ENCODE measurements at places on chromosomes 6 and 20. TPM values are rescaled to one million over a fixed set of nuclear protein-coding genes. Genes with fewer than 3 reads are reported as not detected.
A peak's percentile ranks its signal among the peaks of the same experiment; 100 is the strongest.

The HLA-DOB gene
- total RNA-seq, result 0.33 TPM

The SLC32A1 gene
- not detected for total RNA-seq

GRCh38 chr6:5994234-5994998 lies 12.3 kb downstream of the NRN1 start:
- H3K27ac ChIP-seq, result no peak overlapping the region
- H3K27me3 ChIP-seq, result peaks cover 67% of the 10 kb centered on the region
- H3K4me3 ChIP-seq, result no peak overlapping the region
- H3K4me1 ChIP-seq, result peaks cover 69% of the 10 kb centered on the region

- no peak for DNase-seq
- peaks cover 7% of the 10 kb centered on the region for H3K4me1 ChIP-seq
- H3K4me3 ChIP-seq, result peak overlapping the region; percentile 46
- H3K27me3 ChIP-seq, result peaks cover 67% of the 10 kb centered on the region
These were observed 5.0 kb downstream of the VSX1 start for GRCh38 chr20:25076731-25077609.

DNA sequence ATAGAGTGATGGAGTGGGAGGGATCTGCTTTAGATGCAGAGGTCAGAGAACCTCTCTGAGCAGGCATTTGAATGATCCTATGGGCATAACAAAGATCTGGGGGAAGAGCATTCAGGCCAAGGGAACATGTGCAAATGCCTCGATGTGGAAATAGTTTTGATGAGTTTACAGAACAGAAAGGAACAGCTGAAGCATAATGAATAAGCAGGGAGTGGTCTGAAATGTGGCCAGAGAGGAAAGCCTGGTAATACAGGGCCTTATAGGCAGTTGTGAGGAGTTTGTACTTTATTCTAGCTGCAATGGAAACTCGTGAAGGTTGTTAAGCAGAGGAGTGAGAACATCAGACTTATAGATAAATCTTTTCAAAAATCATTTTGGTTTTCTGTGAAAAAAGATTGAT lies 33.0 kb upstream of the ME1 start:
- no peak for DNase-seq
- no peak overlapping the region for H3K4me3 ChIP-seq
- H3K27me3 ChIP-seq, result no peaks in the 10 kb centered on the region
- no peak overlapping the region for H3K27ac ChIP-seq
- no peaks in the 10 kb centered on the region for H3K36me3 ChIP-seq

GRCh38 chr6:137673603-137674002 lies 179.4 kb upstream of the OLIG3 start:
- H3K4me3 ChIP-seq, result no peak overlapping the region
- DNase-seq, result no peak
- no peaks in the 10 kb centered on the region for H3K4me1 ChIP-seq
- H3K27me3 ChIP-seq, result no peaks in the 10 kb centered on the region
- no peaks in the 10 kb centered on the region for H3K36me3 ChIP-seq

The PNPLA1 gene
- total RNA-seq, result not detected

DNA sequence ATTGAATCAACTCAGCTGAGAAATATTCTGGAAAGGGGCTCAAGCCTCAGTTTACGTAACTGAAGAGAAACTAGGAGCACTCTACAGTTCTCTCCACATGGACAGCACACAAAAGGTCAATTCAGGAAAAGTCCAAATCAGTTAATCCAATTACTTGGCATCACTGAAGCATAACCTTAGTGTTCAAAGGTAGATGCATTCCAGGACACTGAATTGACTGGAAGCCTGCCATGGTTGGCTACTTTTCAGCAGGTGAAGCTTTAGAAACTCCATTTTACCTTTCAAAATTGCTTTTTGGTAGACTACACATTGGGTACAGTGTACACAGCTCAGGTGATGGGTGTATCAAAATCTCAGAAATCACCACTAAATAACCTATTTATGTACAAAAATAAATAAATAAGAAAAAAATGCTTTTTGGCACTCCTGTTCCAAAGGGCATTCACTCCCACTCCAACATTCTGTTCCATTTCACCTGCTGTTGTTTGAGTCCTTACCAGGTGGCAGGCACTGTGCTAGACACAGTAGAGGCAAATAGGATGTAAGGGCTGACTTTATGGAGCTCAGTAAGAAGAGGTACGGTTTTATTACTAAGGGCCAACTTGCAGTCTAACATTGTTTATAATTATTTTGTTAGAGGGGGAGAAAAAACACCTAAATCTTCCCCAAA lies 153.4 kb downstream of the FAXC start:
- no peaks in the 10 kb centered on the region for H3K4me1 ChIP-seq
- H3K27me3 ChIP-seq, result no peaks in the 10 kb centered on the region
- H3K4me3 ChIP-seq, result no peak overlapping the region
- H3K27ac ChIP-seq, result no peak overlapping the region

The HM13 gene
- total RNA-seq, result 51.4 TPM

DNA sequence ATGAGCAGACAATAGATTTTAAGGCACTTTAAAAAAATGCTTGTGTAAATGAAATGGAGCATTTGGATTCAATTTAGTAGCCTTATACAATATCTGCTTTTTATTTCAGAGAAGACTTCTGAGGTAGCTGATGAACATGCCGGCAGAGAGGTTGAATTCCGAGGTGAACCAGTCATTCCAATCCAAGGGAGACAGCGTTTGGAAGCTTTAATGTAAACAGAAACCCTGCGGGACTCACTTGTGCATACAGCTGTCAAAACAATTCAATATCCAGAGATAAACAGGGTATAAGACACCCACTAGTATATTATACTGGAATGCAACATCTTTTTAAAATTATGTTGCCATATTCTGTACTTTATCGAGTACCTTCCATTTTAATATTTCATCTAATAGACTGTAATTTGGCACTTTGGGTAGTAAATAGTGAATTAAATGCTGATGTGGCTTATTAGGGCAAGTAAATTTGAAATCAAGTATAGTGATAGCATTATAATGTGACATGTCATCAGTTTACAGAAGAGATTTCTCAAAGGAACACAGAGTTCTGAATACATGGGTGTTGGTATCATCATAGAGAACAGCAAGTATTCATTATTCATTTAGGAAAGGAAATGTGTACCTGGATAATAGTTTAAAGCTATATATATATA lies 347.7 kb downstream of the PRKN start:
- no peaks in the 10 kb centered on the region for H3K27me3 ChIP-seq
- H3K4me1 ChIP-seq, result no peaks in the 10 kb centered on the region
- no peaks in the 10 kb centered on the region for H3K36me3 ChIP-seq
- H3K27ac ChIP-seq, result no peak overlapping the region
- DNase-seq, result no peak

GRCh38 chr6:167739721-167740475 lies 86.8 kb upstream of the AFDN start:
- H3K36me3 ChIP-seq, result no peaks in the 10 kb centered on the region
- H3K4me3 ChIP-seq, result no peak overlapping the region
- no peaks in the 10 kb centered on the region for H3K4me1 ChIP-seq
- no peak overlapping the region for H3K27ac ChIP-seq
- no peak for DNase-seq

- H3K27ac ChIP-seq, result no peak overlapping the region
- H3K27me3 ChIP-seq, result no peaks in the 10 kb centered on the region
- DNase-seq, result no peak
- H3K4me3 ChIP-seq, result no peak overlapping the region
- H3K4me1 ChIP-seq, result no peaks in the 10 kb centered on the region
These were observed 17.5 kb upstream of the SYNCRIP start for GRCh38 chr6:85660181-85660611.

- no peaks in the 10 kb centered on the region for H3K27me3 ChIP-seq
- H3K4me3 ChIP-seq, result no peak overlapping the region
- H3K36me3 ChIP-seq, result peaks cover 46% of the 10 kb centered on the region
- H3K4me1 ChIP-seq, result peaks cover 69% of the 10 kb centered on the region
These were observed 2.9 kb downstream of the RXRB start for GRCh38 chr6:33197431-33198048.

- H3K27ac ChIP-seq, result no peak overlapping the region
- no peak for DNase-seq
- H3K27me3 ChIP-seq, result no peaks in the 10 kb centered on the region
These were observed 157.9 kb downstream of the FOXC1 start for GRCh38 chr6:1767481-1768246.

GRCh38 chr6:114157848-114158247 lies 185.0 kb downstream of the HS3ST5 start:
- H3K27me3 ChIP-seq, result no peaks in the 10 kb centered on the region
- no peak overlapping the region for H3K4me3 ChIP-seq
- H3K4me1 ChIP-seq, result no peaks in the 10 kb centered on the region
- H3K36me3 ChIP-seq, result no peaks in the 10 kb centered on the region

DNA sequence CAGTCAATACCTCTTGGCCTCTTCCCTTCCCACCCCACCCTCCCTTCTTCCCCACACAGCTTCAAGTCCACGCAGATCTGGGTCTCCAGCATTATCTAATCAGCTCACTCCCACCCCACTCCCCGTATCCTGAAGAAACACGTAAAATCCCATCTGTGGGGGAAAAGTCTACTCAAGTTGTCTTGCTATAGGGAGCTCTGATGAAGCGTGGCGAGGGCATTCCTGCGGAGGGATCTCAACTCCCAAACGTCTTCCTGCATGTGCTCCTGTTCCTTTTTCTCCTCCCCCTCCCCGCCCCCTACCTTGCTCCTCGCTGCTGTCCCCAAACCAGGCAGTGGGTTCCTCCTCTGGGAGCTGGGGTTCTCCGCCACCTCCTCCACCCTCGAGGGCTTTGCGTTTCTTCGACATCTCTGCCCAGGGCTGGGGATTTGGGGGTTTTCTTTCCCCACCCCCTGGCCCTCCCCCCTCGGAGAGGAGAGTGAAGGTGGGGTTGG lies 181.8 kb downstream of the TBXT start:
- H3K36me3 ChIP-seq, result no peaks in the 10 kb centered on the region
- H3K27ac ChIP-seq, result no peak overlapping the region

DNA sequence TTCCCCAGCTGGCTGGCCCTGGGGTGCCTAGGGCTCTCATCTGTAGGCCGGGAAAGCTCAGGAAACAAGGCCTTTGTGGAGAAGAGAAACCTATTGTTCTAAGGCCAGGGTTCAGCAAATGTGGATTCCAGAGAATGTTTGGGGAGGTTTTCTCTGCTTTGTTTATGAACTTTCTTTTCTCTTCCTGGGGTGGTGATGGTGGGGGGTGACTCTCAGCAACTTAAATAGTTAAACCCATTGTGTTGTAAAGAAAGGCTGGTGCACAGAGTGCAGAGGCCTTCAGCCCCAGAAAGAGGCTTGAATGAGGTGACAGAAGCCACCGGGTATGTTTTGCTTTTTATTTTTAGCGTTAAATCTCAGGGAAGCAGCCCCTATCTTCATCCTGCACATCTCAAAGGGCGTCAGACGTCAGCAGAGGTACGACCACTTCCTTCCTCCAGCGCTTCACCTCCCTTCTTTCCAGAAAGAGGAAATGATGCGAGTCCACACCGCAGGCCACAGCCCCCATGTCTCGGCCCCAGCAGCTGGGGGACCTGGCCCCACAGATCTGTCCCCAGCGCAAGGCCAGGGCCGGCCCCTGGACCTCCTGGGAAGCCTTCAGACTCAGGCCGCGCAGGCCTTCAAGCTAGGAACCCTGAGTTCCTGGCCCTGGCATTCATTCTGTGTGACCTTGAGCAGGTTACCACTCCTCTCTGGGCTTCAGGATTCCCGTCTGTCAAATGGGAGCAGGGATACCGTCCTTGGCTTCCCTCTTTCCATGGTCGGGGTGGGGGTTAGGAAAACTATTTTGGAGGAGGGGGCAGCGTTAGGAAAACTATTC lies 605 bp upstream of the PPP1R16B start:
- no peaks in the 10 kb centered on the region for H3K36me3 ChIP-seq
- peak overlapping the region; percentile 70 for H3K4me3 ChIP-seq
- H3K4me1 ChIP-seq, result peaks cover 42% of the 10 kb centered on the region
